ENCODE measurements at places on chromosomes 5 and 9.

DNA sequence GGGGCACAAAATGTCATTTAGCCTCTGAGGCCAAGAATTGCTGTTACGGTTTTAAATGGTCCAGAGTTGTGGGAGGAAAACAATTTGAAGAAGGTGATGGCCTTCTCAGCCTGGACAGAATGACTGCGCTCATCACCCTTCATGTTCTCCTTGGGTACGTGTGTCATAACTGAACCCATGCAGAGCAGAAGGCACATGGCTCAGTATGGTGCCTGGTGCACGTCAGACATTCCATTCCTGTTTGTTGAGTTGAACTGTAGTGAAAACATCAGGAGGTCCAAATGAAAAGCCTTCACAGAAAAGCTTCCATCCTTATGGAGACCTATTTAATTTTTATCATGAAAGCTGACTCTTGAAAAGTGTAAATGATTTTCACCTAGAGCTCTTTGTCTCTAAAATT lies 133.2 kb downstream of the CFAP90 start:
- no peak for DNase-seq

DNA sequence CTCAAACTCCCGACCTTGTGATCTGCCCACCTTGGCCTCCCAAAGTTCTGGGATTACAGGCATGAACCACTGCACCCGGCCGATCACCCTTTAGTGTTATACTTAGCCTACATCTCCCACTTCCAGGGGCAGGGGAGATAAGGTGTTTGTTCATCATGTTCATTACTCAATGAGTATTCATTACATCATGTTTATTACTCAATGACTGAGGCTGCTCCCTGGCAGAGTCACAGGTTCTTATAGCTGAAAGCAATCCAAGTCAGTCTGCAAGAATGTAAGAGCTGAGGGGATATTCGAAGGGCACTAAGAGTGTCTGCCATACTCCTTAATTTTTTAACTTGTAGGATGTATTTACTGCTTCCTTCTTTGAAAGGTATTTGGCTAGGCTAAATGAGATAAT lies 214.2 kb downstream of the SPATA31D1 start:
- DNase-seq: no peak

DNA sequence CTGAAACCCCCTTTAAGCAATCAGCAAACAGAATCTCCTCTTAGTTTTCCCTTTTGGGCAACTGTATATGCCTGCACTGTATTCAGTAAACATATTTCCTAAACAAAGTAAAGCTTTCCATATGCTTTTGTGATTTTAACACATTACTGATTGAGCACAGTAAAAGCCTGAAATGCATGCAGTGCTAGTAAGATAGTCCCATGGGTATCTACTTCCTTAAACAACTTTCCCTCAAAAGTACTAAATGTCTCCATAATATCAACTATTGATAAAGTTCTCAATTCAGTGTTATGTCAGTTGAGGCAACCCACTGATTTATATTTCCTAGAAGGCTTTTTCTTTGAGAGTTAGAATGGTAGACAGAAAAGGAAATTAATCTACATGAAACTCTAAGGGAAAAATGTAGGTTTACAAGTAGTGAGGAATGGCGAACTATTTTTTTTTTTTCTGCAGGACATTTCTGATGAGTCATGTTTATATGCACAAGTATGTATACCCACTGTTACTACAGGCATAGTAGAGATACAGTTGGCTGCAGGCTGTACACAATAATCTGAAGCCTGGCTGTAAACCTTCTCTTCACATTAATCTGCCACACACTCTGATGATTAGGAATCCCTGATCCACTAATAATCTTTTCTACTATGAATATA lies 31.2 kb upstream of the CEP120 start:
- DNase-seq: no peak

DNA sequence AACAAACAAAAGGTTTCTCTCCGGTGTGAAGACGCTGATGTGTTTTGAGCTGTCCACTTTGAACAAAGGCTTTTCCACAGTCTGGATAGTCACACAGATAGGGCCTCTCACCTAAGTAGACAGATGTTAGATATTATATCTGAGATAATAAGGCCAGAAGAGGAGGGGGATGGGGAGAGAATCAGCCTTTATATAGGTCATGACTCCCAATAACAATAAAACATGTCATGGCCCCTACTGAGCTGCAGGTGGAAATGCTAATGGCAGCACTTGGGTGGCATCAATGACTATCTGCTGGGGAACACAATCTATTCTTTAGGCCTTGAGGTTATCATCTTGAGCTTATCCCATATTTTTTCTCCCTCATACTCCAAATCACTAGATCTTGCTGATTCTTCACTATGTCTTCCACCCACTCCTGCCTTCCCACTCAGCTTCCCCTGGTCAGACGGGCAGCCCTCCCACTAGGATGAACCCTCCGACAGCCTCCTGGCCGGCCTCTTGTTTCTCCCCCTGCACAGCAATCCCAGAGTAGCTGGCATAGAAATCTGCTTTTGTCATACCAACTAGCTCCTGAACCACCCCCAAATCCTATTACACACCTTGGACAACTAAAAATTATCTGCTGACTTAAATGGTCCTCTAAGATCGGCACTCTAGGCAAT lies 11.5 kb upstream of the SLC35D2 start:
- DNase-seq: no peak

GRCh38 chr5:60586307-60586901 lies 113.6 kb downstream of the DEPDC1B start:
- DNase-seq: no peak

- no peak for DNase-seq
These were observed 29.3 kb downstream of the SLC6A7 start for GRCh38 chr5:150219142-150219541.

DNA sequence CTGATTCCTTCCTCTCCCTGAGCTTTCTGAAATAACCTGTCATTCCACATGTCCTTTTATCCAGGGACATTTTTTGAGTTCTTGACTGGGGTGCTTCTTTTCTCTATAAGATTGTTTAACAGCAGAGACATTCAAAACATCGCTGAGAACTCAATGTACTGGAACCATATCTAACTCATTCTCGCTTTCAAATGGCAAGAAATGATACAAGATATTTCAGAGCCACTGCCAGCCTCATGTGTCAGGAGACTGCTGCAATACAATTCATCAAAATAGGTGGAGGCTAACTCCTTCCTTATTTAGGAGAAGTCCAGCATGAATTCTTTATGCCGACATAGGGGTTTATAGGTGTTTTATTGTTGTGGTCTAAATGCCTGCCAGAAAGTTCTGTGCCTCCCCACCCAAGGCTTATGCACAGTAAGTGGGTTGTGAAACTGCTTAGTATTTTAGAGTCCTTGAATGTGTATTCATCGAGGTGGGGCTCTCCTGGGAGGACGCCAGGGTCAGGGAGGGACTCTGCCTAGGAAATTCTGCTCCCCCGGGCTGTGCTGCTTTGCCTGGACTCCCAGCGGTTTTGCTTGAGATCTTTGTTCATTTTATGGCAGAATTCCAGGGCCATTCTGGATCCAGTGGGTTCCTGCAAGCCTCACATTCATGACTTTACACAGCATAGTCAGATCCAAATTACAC lies 53.9 kb downstream of the ZNF474 start:
- DNase-seq: no peak

DNA sequence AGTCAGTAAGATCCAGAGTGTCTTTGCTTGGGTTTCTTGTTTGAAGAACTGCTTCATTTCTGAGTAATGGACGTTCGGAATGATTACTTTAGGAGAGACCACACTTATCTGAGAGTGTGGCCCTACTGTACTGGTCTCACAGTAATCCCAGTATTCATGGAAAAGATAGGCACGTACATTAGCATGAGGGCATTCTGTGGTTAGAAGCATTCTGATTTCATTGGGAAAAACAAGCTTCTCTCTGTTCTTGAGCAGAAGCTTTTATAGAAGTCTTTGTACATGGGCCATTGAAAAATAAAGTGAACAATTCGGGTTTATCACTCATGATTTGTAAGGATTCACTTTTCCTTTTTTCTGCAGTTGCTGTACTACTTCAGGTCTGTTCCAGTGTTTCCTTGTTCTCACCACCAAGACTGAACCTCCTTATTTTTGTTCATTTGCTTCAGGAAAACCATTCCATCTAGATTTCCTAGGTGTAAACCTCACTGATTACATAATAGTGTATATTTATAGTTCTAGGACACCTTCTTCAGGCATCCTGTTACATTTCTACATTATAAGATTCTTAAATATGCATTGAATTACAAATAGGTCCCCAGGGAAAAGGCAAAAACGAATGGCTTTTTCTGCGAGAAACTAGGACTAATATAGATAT lies 10.1 kb downstream of the TGFBR1 start:
- DNase-seq: no peak

DNA sequence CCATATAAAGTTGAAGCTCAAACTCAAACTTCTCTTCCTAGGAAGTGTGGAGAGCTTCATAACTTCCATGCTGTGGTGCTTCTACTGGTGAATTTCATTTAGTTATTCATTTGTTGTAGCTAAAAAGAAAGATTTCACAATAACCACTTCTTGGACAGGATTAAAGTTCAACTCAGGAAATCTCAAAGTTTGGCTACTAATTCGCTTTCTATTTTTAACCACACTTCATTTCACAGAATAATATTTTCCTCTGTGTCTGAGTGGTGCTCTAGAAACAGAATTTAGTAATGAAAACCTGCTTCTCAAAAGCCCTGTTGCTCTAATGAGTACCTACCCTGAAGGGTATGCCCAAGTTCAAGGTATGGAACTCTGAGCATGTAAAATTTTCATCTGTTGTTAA lies 73.9 kb downstream of the ACTBL2 start:
- DNase-seq: no peak

DNA sequence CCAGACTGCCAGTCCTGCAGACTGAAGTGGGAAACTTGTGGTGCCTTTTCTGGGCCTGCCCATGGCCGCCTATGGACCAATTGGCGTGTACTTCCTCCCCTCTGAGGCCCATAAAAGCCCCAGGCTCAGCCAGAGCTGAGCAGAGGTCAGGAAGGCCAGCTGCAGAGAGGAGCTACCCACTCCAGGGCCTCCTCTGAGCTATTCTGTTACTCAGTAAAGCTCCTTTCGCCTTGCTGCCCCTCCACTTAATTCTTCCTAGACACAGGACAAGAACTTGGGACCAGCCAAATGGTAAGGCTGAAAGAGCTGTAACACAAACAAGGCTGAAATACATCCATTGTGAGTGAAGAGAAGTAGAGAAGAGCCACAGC lies 106.4 kb downstream of the C9orf50 start:
- DNase-seq: no peak

- no peak for DNase-seq
These were observed 158.0 kb downstream of the PAX5 start for GRCh38 chr9:36876056-36876455.

Measured in bone marrow (tissue), 2 donors.